ENCODE measurements at places on chromosomes 5 and 9.

- DNase-seq: peak; percentile 17
Measured at GRCh38 chr5:7261049-7261448, 134.9 kb upstream of the ADCY2 start.

GRCh38 chr5:104431002-104431620 is 868.5 kb upstream of the NUDT12 start:
- peak; percentile 3 for DNase-seq

DNA sequence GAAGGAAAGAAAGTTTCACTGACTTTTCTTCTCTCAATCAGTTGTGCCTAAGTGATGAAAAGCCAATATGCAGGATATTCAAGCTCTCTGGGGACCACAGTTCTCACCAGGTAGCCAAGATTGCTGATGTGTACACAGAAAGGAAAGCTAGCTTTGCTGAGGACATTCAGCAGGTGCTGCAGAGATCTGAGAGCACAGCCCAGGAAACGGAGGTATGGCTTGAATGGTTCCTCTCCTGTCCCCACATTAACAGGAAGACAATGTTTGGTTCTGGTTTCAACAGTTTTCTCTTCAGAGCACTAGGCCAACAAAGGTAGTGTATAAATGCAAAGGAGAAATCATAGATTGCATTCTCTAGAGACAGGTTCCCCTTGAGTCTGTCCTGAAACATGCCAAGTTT is 69.6 kb downstream of the PTPDC1 start:
- DNase-seq: no peak

DNA sequence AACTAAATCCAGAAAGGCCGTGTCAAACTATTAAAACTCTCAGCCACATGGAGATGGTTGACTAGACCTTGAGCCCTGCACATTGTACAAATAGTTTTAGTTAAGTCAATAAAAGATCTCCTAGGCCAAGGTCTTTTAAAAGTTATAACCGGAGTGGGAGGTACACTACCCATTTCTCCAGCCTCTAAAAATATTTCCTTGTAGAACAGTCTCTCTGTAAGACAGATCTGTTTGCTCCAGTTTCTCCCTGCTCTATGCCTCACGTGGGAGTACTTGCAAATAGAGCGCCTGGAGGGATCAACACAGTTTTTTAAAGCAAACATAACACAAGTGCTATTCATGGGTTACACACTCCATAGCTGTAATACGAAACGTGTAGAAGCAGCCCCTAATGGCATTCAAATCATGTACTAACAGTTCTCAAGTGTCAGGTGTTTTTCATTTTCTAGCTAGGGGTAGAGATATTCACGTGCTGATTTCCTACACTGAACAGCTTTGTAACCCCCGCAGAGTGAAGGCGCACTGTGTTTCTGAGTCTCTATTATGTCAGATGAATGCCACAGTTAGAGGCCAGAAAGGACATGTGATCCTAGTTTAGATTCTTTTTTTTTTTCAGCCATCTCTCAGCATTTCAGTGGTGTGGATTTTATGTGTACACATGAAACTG is 703.4 kb upstream of the GRAMD2B start:
- no peak for DNase-seq

DNA sequence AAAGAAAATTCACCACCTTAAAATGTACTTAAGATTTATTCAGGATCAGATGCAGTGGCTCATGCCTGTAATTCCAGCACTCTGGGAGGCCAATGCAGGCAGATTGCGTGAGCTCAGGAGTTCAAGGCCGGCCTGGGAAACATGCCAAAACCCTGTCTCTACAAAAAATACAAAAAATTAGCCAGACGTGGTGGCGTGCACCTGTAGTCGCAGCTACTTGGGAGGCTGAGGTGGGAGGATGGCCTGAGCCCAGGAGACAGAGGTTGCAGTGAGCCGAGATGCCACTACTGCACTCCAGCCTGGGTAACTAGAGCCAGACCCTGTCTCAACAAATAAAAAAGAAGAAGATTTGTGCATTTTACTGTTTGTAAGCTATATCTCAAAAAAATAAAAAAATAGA is 34.7 kb upstream of the GFPT2 start:
- DNase-seq: no peak

DNA sequence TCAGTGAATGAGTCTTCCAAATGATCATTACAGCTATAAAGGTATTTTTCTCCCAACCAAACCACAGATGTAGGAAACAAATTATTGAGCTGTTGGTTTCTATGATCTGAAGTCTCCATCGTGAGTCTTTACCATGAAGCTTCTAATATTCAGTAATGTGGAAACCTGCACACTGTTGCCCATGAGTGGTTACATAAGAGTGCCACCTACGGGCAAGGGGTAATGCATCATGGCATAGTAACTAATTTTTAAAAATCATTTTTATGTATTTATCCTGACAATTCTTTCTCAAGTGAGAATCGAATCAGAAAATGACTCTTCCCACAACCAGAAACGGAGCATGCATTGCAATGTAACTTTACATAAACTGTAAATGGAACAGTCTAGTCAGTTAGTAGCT is 282.5 kb upstream of the SMARCA2 start:
- no peak for DNase-seq

GRCh38 chr5:68449380-68449779 is 233.8 kb downstream of the PIK3R1 start:
- DNase-seq: no peak

- DNase-seq: no peak
Measured at GRCh38 chr9:101397746-101398067, 711 bp downstream of the MRPL50 start.

DNA sequence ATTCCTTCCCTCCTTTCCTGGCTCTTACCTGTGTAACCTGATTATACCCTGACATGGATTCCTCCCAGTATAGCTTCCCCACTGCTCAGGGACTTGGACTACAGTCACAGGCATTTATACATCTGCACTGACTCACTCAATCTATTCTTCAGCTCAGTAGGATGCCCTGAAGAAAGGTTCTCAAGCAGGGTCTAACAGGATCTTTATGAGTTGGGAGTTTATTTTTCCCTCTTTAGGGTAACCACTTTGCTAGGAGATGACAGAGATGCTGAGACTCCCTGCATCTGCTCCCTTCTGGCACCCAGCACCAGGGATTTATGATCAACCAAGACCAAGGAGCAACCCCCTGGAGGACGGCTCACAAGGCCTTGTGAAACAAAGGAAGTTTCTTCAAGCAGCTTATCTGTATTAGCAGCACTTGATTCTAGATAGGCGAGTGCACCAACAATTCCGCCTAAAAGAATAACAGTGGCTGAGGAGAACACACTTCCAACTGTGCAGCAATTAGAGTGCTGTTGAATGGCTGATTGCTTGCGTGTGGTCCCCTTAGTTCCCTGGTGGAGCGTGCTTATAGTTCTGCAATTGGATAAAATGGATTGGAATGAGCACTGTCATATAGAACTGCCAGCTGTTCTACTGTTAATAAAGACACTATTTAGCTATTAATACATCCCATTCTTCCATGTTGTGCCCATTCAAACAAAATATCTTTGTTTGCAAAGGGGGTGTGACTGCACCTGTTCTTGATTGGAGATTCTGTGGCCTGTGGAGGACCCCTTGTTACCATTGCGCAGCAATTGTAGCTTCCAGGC is 482.6 kb downstream of the ZNF608 start:
- no peak for DNase-seq
